ENCODE measurements at places on chromosomes 12 and 14. TPM values are rescaled to one million over a fixed set of nuclear protein-coding genes. Genes with fewer than 3 reads are reported as not detected.

The ATF7IP gene
- total RNA-seq: 31.2 TPM

The KRT6C gene
- not detected for total RNA-seq

The NAV3 gene
- 16.3 TPM for total RNA-seq

The POLE2 gene
- 56.2 TPM for total RNA-seq

The TMEM63C gene
- total RNA-seq: not detected

The OTUB2 gene
- 1.6 TPM for total RNA-seq

The MYH6 gene
- total RNA-seq: not detected

The KLHDC1 gene
- 1.5 TPM for total RNA-seq

The CELA1 gene
- not detected for total RNA-seq

The OR6C3 gene
- total RNA-seq: not detected

The DCP1B gene
- 9.0 TPM for total RNA-seq

The ZNF891 gene
- total RNA-seq: 0.49 TPM

The TMPRSS12 gene
- total RNA-seq: not detected

The FGD6 gene
- 2.5 TPM for total RNA-seq

DNA sequence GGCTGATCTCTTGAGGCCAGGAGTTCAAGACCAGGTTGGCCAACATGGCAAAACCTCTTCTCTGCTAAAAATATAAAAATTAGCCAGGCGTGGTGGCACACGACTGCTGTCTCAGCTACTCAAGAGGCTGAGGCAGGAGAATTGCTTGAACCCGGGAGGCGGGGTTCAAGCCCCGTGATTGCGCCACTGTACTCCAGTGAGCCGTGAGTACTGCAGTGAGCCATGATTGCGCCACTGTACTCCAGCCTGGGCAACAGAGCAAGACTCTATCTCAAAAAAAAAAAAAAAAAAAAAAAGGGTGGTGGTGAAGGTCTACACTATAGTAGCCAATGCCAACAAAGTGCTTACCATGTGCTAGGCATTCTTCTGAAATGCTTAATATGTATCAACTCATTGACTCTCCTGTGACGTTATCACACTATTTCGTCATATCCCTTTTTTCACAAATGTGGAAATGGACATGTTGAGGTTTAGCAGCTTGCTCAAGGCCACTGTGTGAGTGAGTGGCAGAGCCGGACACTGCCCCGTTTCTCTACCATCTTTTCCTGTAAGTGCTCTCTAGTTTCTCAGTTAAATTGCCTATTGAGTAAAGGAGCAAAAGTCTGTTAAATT is 59.6 kb downstream of the GNS start:
- no peak for DNase-seq

GRCh38 chr12:2179953-2180736 is 127.4 kb downstream of the CACNA1C start:
- DNase-seq: peak; percentile 97

- no peak for DNase-seq
These were observed 75.1 kb upstream of the SLC38A4 start for GRCh38 chr12:46900734-46901463.

DNA sequence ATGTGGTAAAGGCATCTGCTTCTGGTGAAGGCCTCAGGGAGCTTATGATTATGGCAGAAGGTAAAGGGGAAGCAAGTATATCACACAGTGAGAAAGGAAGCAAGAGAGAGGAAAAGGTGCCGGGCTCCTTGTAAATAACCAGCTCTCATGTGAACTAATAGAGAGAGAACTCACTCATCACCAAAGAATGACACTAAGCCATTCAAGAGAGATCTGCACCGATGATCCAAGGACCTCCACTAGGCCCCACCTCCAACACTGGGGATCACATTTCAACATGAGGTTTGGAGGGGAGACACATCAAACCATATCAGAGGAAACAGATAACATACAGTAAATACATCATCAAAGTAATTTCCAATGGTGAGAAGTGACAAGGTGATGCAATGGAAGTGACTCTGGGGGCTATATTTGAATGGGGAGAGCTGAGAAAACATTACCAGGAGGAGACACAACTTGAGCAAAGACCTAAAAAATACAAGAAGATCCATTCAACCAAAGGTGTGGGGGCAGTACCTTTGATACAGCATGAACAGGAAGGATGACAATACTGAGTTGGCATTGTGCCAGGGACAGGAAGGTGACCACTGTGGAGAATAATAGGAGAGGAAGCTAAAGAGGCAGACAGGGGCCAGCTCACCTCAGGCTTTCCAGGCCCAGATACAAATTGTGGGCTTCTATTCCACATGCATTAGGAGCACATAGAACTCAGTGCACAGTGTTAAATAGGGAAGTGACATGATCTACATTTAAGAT is 134.4 kb upstream of the GRIP1 start:
- DNase-seq: no peak

- no peak for DNase-seq
These were observed 448.8 kb upstream of the CCDC196 start for GRCh38 chr14:66037361-66037760.

GRCh38 chr14:32400480-32400879 is 71.4 kb downstream of the AKAP6 start:
- DNase-seq: peak; percentile 43

DNA sequence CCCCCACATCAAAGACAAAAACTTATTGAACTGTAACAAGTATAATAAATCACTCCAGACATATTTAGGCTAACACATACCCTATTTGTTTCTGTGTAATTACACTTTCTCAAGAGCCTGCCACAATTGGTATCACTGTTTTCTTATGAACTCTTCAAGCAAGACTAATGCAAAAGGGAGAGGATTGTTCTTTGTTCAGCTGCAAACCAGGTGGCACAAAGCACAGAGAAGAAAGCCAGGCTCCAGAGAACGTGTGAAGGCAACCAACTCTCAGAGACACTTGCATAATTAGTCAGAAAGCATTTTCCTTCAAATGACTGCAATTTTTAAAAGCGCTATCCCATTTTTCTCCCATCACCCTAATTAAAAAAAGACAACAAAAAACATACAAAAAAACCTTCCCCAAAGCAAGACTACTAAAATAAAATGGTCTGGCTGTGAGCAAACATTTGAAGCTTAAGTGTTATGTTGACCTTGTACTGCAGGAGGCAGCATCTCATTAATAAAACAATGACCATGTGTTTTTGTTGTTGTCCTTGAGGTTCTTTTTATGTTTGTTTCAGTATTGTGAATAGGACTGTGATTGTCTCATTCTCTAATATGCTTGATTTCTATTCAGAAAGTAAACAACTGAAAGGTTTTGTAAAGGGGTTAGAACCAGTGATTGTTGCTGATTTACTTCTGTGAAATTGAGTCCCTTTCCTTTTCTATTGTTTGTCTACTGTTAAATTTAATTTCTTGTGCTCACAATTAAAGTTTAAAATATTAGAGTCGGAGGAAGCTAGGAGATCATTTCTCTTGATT is 452.7 kb upstream of the PDE3A start:
- peak; percentile 35 for DNase-seq

GRCh38 chr12:78792052-78792698 is 72.4 kb upstream of the SYT1 start:
- no peak for DNase-seq

DNA sequence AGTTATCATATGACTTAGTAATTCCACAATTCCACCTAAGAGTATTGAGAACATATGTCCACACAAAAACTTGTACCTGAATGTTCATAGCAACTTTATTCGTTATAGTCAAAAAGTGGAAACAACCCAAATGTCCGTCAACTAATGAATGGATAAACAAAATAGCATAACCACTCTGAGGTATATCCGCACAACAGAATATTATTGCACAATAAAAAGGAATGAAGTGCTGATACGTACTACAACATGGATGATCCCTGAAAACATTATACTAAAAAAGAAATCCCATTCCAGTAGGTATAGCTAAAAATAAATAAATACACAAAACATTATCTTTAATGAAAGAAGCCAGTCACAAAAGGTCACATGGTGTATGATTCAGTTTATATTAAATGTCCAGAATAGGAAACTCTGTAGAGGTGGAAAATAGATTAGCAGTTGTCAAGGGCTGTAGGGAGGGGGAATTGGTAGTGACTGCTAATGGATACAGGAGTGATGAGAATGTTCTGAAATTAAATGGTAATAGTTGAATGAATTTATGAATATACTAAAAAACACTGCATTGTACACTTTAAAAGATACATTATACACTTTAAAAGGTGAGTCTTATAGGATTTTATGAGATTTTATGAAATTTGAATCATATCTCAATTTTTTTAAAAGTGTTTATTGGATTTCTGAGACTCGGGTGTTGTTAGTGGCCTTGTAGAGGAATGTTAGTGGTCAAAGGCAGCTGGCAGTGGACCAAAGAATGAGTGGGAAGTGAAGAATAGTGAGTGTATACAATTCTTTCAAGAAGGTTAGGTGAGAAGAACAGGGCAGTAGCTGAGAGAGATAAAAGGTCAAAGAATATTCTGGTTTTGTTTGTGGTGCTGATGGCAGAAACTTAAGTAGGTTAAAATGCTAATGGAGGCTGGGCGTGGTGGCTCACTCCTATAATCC is 36.3 kb upstream of the BAZ1A start:
- DNase-seq: peak; percentile 47

DNA sequence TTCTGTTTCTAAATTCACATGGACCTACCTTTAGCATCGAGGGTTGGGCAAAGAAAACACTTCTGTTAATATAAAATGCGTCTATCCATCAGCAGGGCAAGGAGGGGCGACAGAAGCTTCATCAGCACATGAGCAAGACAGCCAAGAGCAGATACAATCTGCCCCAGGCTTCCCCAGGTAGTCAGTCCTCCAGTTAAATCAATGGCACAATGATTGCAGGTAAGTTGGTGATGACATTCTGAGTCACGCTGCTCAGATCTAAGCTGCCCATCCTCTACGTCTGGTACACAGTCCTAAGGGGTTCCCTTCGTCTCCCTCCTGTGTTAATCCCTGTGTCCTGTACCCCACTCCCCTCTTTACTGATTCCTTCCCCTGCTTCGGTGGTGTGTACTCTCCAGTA is 38.8 kb downstream of the MAP3K9 start:
- no peak for DNase-seq

- no peak for DNase-seq
These were observed 1019.8 kb downstream of the GALC start for GRCh38 chr14:86973177-86973576.

GRCh38 chr14:45705940-45706534 is 453.0 kb upstream of the MIS18BP1 start:
- DNase-seq: no peak

DNA sequence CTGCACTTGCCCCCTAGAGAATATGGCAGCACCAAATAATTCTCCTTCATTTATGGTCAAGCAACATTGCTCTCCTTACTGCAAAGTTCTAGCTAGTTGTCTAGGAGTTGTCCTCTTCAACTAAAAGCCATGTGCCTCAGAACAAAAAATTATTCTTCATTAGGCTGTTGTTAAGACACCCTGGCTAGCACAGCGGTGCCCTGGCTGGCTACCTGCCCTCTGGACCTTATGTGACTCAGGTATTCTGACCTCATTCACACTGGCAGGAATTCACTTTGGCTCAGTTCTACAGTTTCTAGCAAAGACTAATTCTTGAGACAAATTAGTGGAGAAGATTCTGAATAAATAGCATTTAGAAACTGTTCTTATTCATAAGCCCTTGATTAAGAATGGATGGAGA is 224.4 kb upstream of the KRR1 start:
- DNase-seq: no peak

DNA sequence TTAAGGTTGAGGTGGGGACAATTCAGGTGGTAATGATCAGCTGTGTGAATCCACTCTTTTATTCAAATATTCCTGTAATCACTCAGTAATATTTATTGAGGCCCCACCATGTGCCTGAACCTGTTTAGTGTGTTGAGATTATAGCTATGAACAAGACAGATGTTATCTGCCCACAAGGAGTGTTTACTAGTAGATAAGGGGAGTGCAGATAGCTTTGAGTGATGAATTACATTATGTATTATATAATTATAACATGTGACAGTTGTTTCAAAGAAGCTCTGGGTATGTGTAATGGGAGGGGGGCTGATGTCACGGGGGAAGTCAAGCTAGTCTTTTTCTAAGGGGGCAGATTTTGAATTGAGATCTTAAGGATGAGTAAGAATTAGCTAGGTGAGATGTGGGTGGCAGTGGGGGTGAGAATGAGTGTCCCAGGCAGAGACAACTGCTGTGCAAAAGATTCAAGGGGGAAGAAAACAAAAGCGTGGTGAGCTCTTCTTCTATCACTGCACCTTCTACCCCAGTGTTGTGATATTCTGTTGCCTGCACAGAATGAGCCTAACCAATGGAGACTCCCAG is 21.3 kb upstream of the SRRM4 start:
- no peak for DNase-seq

DNA sequence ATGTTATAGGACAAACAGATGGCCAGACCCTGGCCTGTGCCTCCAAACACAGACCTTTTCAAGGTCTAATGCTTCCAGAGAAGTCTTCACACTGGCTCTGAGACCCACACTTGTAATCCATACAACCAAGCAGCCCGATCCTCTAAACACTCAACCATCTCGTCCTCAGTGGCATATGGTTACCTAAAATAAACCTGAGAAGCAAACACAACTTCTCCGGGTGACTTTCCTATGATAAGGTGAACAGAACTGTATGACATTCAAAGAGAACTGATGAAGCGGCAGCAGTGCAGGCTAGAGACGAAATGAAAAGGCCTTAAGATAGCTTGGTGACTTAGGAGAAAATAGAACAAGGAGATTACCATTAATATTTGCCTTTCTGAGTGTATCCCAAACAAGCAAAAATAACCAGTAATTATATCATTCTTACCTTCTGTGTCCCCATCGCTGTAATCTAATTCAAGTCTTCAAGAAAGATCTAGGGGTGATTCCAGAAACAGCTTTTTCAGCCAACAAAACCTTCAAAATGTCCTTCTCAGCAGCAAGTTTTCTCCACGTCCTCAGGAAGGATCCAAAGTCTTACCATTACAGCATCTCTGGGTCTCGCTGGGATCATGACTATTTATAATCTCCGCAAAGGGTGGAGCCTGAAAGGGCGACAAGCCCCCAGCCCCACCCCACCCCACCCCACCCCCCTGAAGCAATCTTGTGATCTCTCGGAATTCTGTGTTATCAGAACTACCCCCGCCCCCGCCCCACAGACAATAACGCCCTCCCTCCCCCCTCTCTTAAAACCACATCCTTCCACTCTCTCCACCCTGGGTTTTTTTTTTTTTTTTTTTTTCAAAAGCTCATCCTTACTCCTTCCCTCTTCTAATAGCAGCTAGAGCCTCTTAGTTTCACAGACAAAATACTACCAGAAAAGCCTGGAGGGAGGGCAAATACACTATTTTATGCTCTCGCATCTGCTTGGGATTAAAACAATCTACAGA is at the start of gene SLC2A3:
Gene SLC2A3 (minus strand): TSS at position 598 of the 992 bp plus-strand sequence. CDS start 153 bp downstream, at position 445.
- DNase-seq: peak; percentile 93

All from RPMI7951 (cell line).